ENCODE measurements at places on chromosomes 4 and X.

DNA sequence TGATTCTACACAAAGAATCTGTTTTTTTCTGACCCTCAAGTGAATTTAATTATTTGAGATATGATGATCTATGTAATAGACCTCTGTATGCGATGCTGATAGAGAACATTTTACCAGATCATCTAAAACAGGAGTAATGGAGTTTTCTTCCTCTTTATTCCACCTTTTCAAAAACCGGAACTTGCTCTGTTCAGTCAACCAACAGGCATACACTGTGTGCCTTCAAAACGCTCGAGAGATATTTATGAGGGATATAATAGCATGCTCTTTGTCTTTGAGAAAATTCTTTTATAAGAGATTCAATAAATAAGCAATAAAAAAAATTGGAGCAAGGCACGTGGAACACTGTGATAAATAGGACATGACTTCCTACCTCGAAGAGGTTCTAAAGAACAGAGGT lies 2.0 kb downstream of the NYX start:
- peak; percentile 8 for DNase-seq

GRCh38 chrX:73213734-73214425 lies 771 bp downstream of the NAP1L2 start:
- no peak for DNase-seq

GRCh38 chrX:122475306-122475705 lies 708.8 kb upstream of the GRIA3 start:
- no peak for DNase-seq

DNA sequence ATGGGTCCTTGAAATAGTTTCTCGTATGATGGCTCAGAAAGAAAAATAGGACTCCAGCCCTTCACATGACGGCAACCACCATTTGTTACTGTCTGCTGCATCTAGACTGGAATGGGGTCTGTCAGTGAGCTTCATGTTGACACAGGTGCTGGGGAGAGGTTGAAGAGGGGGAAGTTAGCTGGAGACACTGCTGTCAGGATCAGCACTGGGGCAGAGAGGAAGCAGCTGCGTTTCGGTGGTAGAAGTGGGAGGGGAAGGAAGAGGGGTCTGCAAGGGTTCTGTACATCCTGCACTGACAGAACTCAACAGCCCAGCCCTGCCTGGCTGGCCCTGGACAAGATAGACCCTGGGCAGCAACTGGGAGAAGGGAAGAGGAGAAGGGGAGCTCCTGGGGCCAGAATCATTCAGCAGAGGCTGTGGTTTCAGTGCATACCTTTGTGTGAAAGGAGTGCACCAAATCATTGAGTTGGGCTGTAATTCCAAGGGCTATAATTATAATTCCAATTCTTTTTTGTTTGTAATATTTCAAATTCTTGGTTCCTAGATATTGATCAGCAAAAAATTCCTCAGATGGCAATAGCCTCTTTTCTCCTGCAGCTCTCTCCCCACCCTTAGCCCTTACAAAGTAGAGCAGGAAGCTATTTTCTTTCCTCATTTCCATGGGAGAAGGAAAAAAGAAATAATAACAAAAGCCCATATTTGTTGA lies 119.4 kb upstream of the C1GALT1C1 start:
- DNase-seq: peak; percentile 78

DNA sequence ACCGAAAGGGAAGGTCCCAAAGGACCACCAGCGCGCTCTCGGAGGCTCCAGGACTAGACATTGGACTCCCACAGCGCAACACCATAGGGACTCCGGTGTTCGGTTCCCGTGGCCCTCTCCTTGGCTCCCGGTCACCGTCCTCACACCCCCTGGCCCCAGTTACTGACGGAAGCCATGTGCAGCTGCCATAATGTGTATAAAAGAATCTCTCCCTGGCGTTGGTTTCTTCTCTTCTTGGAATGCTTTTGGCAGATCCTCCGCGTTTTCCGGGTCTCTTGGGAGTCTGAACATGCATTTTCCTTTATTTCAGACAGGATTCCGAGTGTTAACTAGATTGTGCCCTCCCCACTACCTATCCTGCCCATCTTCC lies 69.8 kb downstream of the FBXO8 start:
- no peak for DNase-seq

DNA sequence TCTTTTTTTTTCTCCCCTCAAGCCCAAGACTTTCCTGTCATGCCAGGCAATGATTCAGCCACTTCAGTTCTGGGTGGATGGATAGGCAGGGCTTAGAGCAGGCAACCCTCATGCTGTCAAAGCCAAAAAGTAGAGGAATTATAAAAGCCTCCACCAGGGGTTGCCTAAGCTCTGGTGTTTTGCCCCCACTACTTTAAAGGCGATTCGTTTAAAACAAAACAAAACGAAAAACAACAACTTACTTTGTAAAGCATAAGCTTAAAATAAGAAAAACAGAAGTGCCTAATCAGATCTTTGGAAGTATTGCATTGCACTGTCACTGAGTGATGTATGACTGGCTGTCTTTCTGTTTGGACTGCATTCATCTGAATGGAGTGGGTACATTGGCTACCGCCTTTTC lies 5.3 kb upstream of the IDS start:
- no peak for DNase-seq

DNA sequence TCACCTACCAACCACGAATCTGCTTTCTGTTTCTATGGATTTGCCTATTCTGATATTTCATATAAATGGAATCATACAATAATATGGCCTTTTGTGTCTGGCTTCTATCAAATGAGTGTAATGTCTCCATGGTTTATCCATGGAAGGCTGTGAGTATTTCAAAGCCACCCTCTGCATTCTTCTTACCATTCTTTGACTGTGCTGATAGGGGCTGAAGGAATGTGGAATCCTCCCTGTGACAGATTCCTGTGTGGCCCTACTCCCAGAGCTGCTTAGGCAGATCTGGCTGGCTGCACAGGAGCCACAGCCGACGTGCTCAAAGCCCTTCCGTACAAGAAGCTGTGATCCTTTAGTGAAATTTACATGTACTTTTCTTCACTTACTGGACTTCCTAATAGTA lies 163.2 kb downstream of the HS6ST2 start:
- no peak for DNase-seq

GRCh38 chr4:144575181-144575580 lies 70.8 kb upstream of the HHIP start:
- DNase-seq: peak; percentile 90

- DNase-seq: no peak
Observed at GRCh38 chr4:77097611-77098010, 21.8 kb upstream of the CCNI start.

- DNase-seq: peak; percentile 89
Observed at GRCh38 chrX:134658760-134659023, 421 bp upstream of the PLAC1 start.

- no peak for DNase-seq
Observed at GRCh38 chrX:47706575-47706974, 47.6 kb upstream of the UXT start.

GRCh38 chr4:125702406-125702805 lies 387.7 kb downstream of the FAT4 start:
- no peak for DNase-seq

DNA sequence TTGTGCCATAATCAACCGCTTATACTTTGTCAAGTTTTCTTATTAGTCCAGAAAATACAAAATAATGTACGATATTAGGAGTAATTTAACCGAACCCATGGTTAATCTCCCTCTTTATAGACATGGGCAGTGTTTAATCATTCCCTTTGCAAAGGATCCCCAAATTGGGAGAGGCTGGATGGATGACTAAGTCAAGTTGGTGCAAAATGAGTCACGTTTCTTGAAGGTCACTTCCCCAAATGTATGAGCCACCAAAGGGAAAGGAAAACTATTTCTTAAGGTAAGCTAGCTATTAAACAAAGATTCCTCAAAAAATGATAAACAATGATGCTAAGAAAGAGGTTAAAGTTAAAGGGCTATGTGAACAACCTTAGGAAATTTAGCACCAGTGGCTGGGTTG lies 17.5 kb downstream of the MAML3 start:
- DNase-seq: peak; percentile 36

GRCh38 chr4:119165767-119166166 lies 30.1 kb downstream of the MYOZ2 start:
- DNase-seq: peak; percentile 60

DNA sequence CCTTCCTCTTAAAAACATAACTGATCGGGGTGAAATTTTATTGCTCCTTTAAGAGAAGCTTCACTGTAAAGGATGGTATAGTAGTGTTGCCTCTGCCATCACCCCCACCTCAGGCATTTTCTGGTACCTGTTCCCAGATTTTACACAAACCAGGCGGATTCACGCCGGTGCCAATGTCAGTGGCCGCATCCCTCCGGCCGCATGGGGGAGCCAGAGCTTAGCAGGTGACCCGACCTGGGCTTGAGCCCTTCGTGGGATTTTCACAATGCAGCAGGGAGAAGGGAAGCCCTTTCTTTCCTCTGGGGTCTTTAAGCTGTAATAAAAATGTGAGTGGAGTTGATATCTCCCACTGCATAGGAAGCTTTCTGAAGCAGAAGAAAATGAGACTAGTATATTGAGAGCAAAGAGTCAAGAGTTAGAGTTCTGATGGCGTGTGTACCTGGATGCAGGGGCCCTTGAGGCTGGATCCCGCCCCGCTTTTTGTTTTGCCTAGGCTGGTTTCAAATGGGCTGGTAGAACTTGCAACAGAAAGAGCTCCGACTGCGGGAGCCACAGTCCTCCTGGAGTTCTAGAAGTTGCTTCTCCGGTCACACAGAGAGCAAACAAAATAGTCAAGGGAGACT lies 59.4 kb downstream of the POLR2B start:
- peak; percentile 49 for DNase-seq

GRCh38 chrX:22800360-22800759 lies 199.4 kb upstream of the DDX53 start:
- DNase-seq: no peak

DNA sequence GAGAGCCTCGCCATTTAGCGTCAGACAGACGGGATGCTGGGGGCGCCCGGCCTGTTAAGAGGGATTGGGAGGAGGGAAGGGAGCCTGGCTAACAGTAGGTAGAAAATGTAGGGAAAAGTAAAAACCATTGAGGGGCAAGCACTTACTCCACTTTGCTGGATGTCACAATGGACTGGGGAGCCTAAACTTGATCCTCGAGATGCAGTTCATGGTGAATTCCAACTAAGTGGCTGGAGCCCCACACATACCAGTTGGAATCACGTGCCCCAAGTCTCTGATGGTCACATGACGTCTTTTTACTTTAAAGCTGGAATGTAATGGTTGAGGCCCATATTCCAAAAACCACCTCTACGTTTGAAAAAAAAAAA lies 1.5 kb downstream of the PLS3 start:
- no peak for DNase-seq

- no peak for DNase-seq
Observed at GRCh38 chrX:41526925-41527324, 79.8 kb downstream of the NYX start.

DNA sequence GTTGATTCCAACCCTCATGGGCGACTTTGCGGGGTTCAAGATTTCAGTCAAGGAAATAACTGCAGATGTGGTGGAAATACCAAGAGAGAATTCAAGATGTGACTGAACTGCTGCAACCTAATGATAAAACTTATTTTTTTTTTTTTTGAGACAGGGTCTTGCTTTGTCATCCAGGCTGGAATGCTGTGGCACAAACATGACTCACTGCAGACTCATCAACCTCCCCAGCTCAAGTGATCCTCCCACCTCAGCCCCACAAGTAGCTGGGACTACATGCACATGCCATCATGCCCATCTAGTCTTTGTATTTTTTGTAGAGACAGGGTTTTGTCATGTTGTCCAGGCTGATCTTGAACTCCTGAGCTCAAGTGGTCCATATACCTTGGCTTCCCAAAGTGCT lies 19.5 kb upstream of the WDFY3 start:
- DNase-seq: no peak

GRCh38 chr4:108762559-108763225 lies at the start of gene ETNPPL:
Gene ETNPPL, minus strand, starts transcription at chr4:108763053. Its CDS starts 155 bp downstream, at chr4:108762898.
- peak; percentile 44 for DNase-seq

- peak; percentile 44 for DNase-seq
Observed at GRCh38 chrX:13906093-13906492, 89.2 kb upstream of the GPM6B start.

DNA sequence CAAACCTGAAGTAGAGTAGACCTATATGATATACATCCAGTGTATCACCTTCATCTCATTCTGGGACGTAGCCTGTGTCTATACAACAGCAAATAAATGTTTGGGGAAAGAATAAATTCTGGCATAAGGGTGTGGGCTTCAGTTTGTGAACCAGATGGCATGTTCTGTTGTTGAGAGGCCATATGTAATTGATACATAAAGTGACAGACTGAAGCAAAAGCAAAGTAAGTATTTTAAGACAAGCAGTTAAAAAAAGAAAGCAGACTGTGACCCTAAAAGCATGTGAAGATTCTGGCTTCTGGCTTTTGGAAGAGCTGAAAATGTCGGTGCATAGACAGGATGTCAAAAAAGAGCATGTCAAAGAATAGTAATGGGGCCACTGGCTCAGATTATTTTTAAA lies 22.9 kb downstream of the MID2 start:
- no peak for DNase-seq

GRCh38 chr4:38982361-38983095 lies 49.7 kb downstream of the TMEM156 start:
- DNase-seq: no peak

GRCh38 chr4:87009095-87009648 lies 74.4 kb downstream of the AFF1 start:
- peak; percentile 25 for DNase-seq

- DNase-seq: no peak
Observed at GRCh38 chr4:154364066-154364845, 127.3 kb downstream of the DCHS2 start.
